Lower lobe of right lung (tissue), 2 donors: ENCODE measurements at places on chromosomes 5 and 9. TPM values are rescaled to one million over a fixed set of nuclear protein-coding genes. Genes with fewer than 3 reads are reported as not detected.

DNA sequence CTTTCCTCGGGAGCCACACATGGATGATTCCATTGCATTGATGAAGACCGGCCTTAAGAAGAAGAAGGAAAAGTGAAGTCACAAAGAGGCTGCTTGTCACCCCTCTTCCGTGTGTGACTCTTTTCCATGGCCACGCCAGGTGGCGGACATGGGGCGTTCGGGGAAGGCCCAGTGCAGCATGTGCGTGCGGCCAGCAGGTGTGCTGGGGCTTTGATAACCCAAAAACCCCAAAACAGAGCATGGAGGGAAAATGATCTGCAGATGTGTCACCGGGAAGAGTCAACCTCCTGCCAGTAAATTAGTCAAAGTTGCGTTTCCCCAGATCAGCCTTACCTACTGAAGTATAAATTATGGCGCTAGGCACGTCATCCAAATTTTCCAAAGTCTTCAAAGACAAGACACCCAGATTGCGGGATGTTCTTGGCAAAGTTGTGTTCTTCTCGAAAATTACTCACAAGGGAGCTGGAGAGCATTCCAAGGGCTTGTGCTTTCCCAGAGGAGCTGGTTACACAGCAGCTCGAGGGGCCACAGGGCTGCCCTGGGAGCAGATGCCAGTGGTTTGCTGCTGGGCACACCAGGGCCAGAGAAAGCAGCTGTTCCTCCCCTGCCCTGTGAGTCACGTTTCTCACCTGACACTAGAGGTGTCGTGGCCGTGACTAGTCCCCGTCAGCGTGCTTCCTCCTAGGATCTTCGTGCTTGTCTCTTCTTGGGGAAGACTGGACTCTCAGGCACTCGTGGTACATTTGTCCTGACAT lies 53.9 kb downstream of the IRX2 start:
- no peaks in the 10 kb centered on the region for H3K36me3 ChIP-seq
- H3K4me3 ChIP-seq: no peak overlapping the region

DNA sequence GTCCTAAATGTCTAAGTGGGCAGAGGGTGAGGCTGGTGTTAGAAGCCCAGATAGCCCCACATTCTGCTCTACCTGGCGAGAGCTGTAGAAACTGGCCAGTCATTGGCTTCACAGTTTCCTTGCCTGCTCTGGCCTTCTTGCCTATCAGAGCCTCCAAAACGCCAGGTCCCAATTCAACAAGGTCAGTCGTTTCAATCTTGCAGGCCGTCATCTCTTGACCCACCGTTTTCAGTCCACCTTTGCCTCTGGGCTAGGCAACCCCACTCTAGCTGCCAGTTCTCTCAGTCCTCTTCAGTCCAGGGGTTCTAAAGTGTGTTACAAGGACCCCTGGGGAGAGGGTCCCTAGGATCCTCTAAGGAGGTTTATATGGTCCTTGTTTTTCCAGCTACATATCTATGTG lies 20.0 kb upstream of the TIFAB start:
- peaks cover 51% of the 10 kb centered on the region for H3K27me3 ChIP-seq
- no peak overlapping the region for H3K27ac ChIP-seq
- no peak overlapping the region for H3K4me3 ChIP-seq
- DNase-seq: no peak

BAAT gene
- total RNA-seq: not detected

DNA sequence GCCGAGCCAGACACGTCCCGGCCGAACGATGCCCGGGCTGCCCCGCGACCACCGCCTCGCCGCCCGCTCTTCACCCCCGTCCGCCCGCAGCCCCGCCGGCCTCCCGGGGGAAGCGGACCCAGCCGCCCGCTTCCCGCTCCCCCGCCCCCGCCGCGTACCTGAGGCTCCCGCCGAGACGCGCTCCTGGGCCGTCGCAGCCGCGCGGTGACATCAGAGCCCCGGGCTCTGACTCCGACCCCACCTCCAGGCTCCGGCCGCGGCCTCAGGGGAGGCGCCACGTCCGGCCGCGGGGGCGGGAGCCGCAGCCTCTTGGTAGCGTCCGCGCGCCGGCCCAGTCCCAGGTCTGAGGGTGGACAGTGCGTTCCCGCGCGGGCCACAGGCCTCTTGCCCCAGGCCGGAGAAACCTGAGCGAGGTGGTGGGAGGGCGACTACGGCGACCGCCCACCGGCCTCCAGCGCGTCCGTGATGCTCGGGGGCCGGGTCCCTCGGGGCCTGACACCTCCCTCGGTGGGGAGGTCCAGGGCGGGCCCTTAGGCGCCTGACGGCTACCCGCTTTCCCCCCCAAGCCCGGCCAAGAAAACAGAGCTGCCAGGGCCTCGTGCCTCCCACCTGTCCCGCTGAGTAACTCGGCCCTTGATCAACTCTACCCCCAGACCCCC lies at the start of gene SHROOM1:
Gene SHROOM1 (minus strand): TSS at position 212 of the 659 bp plus-strand sequence. CDS start 4,507 bp downstream, outside the sequence.
- peak; percentile 85 for DNase-seq
- H3K4me3 ChIP-seq: peak within 1 kb of the TSS; percentile 86
- no peaks in the 10 kb centered on the region for H3K27me3 ChIP-seq
- peaks cover 4% of the 10 kb centered on the region for H3K36me3 ChIP-seq
- peak within 1 kb of the TSS; percentile 93 for H3K27ac ChIP-seq

DNA sequence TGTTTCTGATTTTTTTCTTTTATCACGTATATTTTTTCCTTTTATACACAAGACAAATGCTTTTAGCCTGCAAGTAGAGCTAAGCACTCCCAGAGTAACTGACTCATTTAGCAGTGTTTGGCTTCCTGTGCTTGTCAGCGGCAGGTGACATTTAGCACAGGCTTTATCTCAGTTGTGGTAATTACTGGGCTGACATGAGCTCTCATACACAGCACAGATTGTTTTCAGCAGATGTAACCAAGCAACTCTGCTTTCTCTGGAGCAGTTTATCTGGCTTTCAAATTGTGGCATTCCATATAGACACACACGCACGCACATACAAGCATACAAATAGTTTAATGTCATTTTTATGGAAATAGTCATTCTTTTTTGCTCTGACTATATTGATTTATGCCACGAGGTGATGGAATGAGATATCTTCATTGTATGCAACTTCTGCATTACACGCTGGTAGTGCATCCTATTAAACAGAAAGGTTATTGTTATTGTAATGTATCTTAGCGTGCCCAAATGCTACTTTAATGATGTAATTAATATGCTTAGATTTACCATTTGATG lies 379.0 kb upstream of the GRAMD2B start:
- DNase-seq: no peak
- H3K27ac ChIP-seq: no peak overlapping the region
- no peaks in the 10 kb centered on the region for H3K27me3 ChIP-seq
- no peak overlapping the region for H3K4me3 ChIP-seq

DNA sequence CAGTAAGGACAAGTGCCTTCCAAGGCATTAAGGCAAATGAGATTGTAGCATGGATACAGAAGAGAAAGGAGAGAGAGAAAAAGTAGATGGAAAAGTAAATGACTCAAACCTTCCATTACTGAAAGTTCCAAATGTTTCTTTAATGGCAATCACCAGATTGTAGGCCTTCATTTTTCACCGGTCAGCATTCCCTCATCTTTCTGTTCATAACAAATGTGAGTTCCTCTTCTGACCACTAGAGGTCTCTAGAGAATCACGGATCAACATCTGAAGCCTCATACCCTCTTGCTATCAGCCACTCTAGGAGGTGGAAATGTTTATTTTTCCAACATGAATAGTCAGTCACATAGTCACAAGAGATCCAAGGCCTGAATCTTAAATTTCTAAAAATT lies 73.6 kb upstream of the RPS23 start:
- peak overlapping the region; percentile 21 for H3K27ac ChIP-seq
- no peaks in the 10 kb centered on the region for H3K36me3 ChIP-seq
- no peak for DNase-seq
- H3K4me3 ChIP-seq: no peak overlapping the region
- no peaks in the 10 kb centered on the region for H3K27me3 ChIP-seq

GRCh38 chr5:9927521-9927997 lies 297.4 kb upstream of the TAS2R1 start:
- H3K4me3 ChIP-seq: no peak overlapping the region
- DNase-seq: no peak
- no peaks in the 10 kb centered on the region for H3K27me3 ChIP-seq
- no peak overlapping the region for H3K27ac ChIP-seq

GRCh38 chr9:70133253-70134208 lies 89.9 kb downstream of the MAMDC2 start:
- H3K4me1 ChIP-seq: no peaks in the 10 kb centered on the region
- no peak overlapping the region for H3K27ac ChIP-seq
- no peaks in the 10 kb centered on the region for H3K36me3 ChIP-seq

DNA sequence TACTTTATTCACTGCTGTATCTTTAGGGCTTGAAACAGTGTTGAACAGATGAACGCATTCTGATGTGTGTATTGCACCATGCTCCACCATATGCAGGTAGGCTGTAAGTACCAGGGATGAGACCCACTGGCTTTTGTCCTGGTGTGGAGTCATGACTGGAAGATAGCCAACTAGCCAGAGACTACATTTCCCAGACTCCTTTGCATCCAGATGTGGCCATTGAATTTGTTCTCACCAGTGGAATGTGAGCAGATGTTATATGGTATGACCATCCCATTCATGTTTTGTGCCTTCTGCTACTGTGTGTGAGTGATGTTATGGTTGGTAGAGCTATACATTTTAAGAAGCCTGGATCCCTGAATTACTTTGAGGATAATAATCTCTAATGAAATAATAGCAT lies 7.4 kb upstream of the FBXL7 start:
- H3K27ac ChIP-seq: no peak overlapping the region
- H3K4me3 ChIP-seq: no peak overlapping the region
- no peaks in the 10 kb centered on the region for H3K4me1 ChIP-seq
- no peaks in the 10 kb centered on the region for H3K27me3 ChIP-seq
- no peaks in the 10 kb centered on the region for H3K36me3 ChIP-seq

PCDHGB3 gene
- 2.2 TPM for total RNA-seq

DNA sequence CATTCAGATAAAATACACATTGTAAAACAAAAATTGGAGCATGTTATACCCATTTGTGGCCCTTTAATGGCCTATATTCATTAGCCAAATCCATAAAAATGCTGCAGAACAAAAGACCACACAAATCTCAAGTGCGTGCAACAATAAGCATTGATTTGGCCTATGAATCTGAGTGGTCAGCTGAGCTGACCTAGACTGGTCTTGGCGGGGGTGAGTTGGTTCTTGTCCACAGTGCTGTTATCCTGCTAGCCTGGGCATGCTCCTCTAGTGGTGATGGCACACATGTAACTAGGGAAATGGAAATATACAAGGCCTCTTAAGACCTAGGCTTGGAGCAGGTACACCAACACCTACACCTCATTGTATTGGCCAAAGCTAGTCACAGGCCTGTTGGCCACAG lies 122.2 kb upstream of the TBCA start:
- H3K4me1 ChIP-seq: no peaks in the 10 kb centered on the region
- no peak overlapping the region for H3K4me3 ChIP-seq
- no peak overlapping the region for H3K27ac ChIP-seq
- no peaks in the 10 kb centered on the region for H3K27me3 ChIP-seq

DNA sequence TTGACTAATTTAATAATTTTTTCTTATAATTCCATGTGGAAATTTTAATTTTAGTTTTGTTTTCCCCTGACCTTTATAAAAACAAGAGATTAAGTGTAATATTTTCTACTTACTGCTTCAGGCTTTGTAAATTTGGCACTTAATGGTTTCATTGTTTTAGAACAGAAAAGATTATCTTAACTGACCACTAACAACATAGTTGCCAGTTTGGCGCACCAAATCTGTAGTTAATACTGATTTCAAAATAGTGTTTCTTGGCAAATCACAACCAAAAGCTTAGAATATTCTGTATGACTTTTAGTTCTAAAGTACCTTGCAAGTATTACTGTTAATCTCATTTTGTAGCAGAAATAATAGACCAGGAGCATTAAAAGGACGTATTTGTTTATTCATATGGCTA lies 124.3 kb downstream of the COMMD10 start:
- no peak overlapping the region for H3K27ac ChIP-seq
- no peaks in the 10 kb centered on the region for H3K27me3 ChIP-seq
- no peak overlapping the region for H3K4me3 ChIP-seq
- H3K4me1 ChIP-seq: no peaks in the 10 kb centered on the region
- no peaks in the 10 kb centered on the region for H3K36me3 ChIP-seq
- no peak for DNase-seq

PGM5 gene
- total RNA-seq: 26.3 TPM

SLC6A3 gene
- 0.12 TPM for total RNA-seq

DNA sequence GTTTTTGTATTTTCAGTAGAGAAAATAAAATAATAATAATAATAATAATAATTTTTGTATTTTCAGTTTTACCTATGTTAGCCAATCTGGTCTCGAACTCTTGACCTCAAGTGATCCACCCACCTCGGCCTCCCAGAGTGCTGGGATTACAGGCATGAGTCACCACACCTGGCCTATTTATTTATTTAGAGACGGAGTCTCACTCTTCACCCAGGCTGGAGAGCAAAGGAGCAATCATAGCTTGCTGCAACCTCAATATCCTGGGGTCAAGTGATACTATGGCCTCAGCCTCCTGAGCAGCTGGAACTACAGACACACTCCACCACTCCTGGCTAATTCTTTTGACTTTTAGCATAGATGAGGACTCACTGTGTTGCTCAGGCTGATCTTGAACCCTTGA lies 167.5 kb downstream of the TLE1 start:
- no peak overlapping the region for H3K4me3 ChIP-seq
- DNase-seq: no peak
- H3K27me3 ChIP-seq: no peaks in the 10 kb centered on the region
- no peaks in the 10 kb centered on the region for H3K4me1 ChIP-seq

SH3PXD2B gene
- total RNA-seq: 49.8 TPM

DNA sequence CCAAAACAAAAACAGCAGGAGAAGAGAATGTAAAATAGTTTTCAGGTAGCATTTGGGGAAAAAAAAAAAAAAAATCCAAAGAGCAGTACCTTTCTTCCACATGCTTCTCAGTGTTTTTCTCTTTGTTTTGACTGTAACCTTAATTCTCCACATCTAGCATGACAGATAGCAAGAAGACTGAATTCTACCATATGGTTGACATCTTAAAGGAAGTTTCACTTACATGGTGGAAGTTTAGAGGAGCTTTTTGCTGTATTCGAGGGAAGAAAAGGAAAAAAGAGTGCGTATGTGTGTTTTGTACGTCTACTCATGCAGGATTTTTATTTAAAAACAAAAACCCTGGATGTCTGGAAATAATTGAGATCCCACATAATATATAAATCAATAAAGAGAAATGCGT lies 604.8 kb downstream of the CCDC171 start:
- DNase-seq: no peak
- H3K4me1 ChIP-seq: no peaks in the 10 kb centered on the region
- no peak overlapping the region for H3K4me3 ChIP-seq
- peaks cover 5% of the 10 kb centered on the region for H3K27me3 ChIP-seq
- no peaks in the 10 kb centered on the region for H3K36me3 ChIP-seq
- no peak overlapping the region for H3K27ac ChIP-seq

ADRA1B gene
- total RNA-seq: 3.8 TPM

GARIN3 gene
- total RNA-seq: not detected

DNA sequence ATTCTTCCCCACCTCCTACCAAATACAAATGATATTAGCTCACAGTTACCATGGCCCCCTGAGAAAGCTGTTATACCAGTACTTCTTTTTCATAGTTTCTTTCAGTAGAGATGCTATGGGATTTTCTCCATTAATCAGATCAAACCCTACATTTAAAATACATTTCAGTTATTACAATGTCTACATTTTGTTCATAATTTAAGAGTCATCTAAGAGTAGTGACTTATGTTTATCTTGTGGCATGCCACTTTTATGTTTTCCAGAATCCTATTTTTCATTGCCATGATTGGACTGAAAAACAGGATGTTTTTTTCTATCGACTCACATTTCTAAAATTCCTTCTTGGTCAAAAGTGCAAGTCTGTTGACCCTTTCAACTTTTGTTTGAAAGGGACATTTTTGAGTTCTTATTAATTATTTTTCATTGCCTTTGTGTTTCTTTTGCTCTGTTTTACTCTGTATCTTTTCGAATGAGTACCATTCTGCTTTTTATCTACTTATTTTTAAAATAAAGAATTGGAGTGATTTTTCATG lies 77.4 kb upstream of the ANXA1 start:
- no peaks in the 10 kb centered on the region for H3K36me3 ChIP-seq
- no peaks in the 10 kb centered on the region for H3K4me1 ChIP-seq
- no peak overlapping the region for H3K4me3 ChIP-seq
- no peak for DNase-seq
